T-cell (primary cell): ENCODE measurements at places on chromosomes 13 and 19.

- no peak for DNase-seq
These were observed 6.4 kb downstream of the MYO9B start for GRCh38 chr19:17081672-17082630.

DNA sequence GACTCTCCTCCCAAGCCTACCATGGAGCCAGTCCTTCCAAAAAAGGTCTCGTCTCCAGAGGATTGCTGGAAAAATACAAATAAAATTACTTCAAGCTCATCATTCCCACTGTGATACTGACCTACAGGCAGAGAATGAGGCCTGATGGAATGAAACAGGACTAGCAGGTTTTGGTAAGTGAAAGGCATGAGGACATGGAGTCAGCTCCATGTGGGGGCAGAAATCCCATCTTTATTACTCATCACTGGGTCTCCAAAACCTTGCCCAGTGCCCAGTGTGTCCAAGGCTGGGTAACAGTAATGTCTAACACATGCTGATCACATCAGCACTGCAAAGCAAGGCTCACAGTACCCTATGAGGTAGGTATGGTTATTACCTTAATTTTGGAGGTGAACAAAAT is 235.4 kb downstream of the DNAJC15 start:
- no peak for DNase-seq

- no peak for DNase-seq
These were observed 187.7 kb downstream of the ABCC4 start for GRCh38 chr13:95113601-95114000.

DNA sequence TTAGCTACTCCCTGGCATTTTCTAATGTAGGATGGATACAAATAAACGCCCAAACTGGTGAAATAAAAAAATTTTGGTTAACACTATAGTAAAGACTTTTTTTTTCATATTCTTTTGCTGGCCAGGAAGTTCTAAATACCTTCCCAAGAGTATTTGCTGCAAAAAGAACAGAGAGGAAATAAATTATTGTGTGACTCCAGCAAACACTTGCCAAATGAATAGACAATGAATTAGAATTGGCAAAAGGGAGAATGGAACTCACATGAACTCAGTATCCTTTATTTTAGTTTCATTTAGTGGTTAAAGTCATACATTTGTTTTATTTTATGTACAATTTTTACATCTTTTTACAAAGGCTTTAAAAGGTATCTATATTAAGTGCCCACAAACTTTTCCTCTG is 58.1 kb downstream of the LACC1 start:
- DNase-seq, result no peak

- no peak for DNase-seq
These were observed 512.6 kb downstream of the KLF5 start for GRCh38 chr13:73571376-73571775.

DNA sequence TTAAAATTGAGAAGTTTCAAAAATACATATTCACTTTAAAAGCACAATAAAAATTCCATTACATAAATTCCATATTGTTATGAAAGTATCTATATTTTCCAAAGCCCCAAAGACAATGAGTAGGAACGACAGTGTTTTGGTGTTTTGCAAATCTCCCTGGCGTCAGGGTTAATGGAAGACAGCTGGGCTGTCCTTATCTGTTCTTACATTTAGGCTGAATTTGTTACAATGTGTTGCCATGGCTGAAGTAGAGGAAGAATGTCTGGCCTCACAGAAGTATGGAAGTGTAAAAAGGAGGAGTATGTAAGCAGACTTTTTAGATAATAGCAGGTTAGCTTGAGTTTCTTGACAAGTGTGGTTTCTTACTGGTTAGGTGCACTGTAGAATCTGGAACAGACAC is 124.4 kb upstream of the SPATA13 start:
- DNase-seq, result no peak

DNA sequence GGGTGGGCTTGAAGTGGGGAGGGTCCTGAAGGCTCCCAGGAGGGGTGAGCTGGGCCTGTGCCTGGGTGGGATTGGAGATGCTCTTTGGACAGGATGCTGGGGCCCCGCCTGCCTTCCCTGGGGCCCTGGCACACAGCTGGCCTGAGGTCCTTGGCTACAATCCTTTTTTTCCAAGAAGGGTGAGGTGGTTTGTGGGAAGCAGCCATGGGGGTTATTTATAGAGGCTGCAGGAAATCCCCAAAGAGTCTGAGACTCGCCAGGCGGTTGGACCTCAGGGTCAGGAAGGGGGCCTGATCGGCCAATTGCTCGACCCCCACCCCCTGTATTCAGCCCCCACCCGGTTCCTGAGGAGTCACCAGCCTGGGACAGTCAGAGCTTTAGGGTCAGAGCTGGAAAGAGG is 10.0 kb downstream of the GTPBP3 start:
- DNase-seq, result no peak

- DNase-seq, result no peak
These were observed 682.6 kb upstream of the SGCG start for GRCh38 chr13:22497991-22498780.

GRCh38 chr19:44575116-44575700 is 38.2 kb upstream of the IGSF23 start:
- DNase-seq, result no peak

- peak; percentile 72 for DNase-seq
These were observed 10.3 kb downstream of the ATG4D start for GRCh38 chr19:10553943-10554381.

- DNase-seq, result no peak
These were observed 287.5 kb upstream of the HTR2A start for GRCh38 chr13:47184321-47184720.

- DNase-seq, result no peak
These were observed 7.3 kb downstream of the LYL1 start for GRCh38 chr19:13095393-13095784.

GRCh38 chr13:28641600-28641926 is 17.4 kb upstream of the POMP start:
- DNase-seq, result no peak

DNA sequence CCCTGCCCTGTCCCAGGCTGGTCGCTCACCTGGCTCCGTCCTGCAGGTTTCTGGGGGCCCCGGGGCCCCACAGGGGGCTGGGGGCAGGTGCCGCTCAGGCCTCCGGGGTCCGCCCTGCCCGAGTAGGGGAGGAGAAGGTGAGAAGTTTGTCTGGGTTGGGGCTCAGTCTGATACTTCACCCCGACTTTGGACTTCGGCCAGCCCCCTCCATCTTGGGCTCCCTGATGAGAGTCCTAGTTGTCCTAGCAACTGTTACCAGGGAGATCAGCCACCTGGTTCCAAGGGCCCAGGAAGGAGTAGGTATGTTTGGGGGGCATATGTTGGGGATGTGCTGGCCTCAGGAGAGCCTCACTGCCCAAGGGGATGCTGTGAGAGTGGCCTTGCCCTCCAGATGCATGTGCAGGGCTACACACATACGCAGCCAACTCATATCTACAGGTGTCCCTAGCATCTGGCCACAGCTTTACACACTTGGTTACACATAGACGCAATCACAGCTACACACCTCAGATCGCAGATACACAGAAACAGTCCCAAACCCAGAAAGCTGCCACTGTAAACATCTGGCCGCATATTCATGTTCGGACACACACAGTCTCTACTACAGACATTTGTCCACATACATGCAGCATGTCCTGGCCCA is 3.4 kb downstream of the NUMBL start:
- DNase-seq, result no peak

DNA sequence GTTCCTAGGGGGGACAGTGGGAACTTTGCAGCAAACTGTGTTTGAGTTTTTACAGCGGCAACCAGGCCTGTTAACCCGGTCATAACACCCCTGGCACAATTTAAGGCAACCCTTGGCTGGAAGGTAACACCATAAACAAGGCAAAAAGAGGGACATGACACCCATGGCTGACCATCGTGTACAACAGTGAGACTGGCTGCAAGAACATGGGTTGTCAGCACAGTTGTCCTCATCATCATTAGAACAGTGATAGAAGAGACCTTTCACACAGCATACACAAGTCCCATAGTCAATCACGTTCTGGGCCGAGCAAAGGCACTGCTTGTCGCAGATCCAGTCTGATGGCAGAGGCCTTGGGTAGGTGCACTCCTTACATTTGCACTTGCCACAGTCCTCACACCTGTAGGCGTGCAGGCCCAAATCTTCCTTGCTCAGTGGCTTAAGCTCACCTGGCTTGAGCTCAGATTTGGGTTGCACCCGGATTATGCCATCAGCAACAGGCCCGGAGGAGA is 4.1 kb downstream of the SPRY2 start:
- DNase-seq, result no peak

DNA sequence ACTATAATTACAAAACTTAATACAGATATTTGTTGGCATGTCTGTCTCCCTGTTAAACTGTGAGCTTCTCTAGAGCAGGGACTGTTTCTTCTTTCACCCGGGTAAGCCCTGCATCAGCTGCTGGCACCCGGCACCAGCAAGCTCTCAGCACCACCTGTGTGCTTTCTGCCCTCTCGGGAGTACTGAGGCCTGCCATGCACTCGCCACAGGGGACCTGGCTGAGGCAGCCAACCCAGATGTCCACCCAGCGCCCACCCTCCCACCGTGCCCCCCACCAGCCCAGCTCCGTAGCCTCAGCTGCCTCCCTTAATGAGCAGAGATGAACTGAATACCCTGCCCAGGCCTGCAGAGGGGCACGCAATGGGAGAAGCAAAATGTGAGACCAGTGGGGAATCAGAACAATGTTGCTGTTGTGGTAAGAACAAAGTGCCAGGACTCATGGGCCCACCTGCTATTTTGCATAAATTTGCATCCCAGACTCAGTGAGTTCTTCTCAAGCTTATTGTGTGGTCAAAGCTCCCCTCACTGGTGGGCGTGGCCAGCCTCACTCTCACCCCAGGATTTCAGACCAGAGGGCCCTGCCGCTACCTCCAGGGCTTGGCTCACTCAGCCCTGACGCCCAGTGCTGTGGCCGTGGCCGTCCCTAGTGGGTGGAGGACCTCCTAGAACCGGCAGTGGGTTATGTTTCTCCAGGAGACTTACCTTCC is 14.6 kb upstream of the SERPINE3 start:
- no peak for DNase-seq

DNA sequence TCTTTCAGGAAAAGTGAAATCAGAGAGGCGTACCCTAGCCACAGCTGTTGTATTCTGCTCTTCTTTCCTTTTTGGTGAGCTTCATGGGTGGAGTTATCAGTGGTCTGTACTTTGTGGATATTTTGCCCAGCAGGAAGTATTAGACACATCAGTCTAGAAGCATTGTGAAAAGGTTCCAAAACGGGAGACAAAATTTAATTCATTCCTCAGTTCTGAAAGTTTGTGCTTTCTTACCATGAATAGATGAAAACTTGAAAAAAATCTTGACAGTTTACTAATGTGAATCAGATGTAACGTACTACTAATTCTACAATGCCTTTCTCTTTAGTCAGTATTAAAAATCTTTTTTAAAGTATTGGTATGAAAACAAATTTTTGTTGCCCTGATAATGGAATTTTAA is 116.8 kb downstream of the DNAJC3 start:
- no peak for DNase-seq

GRCh38 chr19:39595950-39596349 is 6.4 kb upstream of the LGALS13 start:
- DNase-seq, result no peak

- no peak for DNase-seq
These were observed 6.4 kb downstream of the ZNF808 start for GRCh38 chr19:52533901-52534300.

GRCh38 chr13:48110132-48110868 is 15.4 kb upstream of the MED4 start:
- DNase-seq, result no peak

DNA sequence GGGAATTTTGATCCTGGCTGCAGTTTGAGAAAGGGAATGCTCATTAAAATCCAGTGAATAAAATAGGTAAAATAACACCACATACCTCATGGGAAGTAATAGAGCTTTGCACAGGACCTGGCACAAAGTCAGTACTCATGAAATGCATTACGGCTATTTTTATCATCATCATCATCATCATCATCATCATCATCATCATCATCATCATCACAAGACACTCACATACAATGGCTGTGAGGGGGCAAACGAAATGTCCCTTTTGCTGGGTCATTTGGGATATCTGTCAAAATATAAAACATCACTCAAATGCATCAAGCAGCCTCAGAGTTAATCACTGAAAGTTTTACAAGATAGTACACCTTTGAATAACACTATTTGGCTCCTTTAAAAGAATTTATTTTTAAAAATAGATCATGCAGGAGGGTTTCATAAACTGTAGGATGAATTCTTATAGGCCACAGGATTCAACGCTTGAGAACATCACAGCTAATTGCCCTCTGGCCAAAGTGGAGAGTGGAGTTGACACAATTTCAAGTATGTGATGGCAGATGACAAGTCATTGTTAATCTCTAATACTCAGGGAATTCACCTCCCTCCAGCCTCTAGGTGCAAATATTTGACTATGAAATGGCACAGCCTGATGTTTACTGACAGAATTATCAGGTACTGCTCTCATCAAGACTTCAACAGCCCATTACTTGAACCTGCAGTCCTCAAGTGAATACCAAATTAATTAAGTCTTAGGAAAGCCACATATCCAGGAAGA is 14.2 kb upstream of the ZNF599 start:
- no peak for DNase-seq

GRCh38 chr13:48890391-48890790 is 85.3 kb upstream of the FNDC3A start:
- DNase-seq, result no peak

DNA sequence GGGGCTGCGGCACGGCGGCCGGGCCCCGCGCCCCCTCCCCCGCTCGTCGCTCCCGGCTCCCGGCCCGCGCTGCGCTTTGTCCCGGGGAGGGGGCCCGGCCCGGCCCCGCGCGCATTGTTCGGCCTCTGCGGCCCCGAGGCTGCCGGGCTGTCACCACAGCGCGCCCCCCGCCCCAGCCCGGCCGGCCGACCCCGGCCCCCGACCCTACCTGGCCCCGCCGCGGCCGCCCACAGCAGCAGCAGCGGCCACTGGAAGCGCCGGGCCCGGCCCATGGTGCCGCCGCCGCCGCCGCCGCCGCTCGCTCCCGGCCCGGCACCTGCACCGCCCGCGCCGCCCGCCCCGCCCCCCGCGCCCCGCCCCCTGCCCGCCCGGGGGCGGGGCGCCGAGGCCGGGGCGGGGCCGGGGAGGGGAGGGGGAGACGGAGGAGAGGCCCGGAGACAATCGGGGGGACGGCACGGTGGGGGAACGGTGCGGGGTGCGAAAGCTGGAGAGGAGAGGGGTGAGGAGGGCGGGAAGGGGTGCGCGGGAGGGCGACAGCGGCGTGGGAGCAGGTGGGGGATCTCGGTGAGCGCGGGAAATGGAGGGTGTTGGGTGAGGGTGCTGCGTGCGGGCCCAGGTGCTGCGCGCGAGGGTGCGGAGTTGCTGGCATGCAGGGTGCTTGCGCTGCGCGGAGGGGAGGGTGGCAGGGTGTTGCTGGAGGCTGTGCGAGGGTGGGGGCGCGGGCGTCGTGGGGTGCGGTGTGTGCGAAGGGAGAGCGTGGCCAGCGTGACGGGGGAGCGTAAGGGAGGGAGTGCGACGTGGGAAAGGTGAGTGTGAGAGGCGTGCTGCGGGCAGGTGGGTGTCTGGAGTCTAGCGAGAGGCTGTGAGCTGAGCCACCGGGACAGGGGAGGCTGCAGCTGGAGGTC is at the start of gene CADM4:
CADM4 (minus strand) TSS at position 332 of the 905 bp plus-strand sequence; CDS start at position 272, 60 bp downstream.
- DNase-seq, result peak; percentile 52

- peak; percentile 49 for DNase-seq
These were observed 20.5 kb upstream of the STRN4 start for GRCh38 chr19:46766569-46767317.

- DNase-seq, result no peak
These were observed 903 bp downstream of the LATS2 start for GRCh38 chr13:21060338-21061028.

GRCh38 chr13:97710797-97711196 is 242.7 kb upstream of the IPO5 start:
- no peak for DNase-seq

- DNase-seq, result peak; percentile 86
These were observed 24.7 kb upstream of the ADGRE1 start for GRCh38 chr19:6862673-6863078.

GRCh38 chr13:67961331-67961730 is 731.2 kb upstream of the PCDH9 start:
- DNase-seq, result no peak

GRCh38 chr13:111654531-111654930 is 334.1 kb downstream of the TEX29 start:
- no peak for DNase-seq
